NCI-H524 (cell line): ENCODE measurements at places on chromosomes 13 and 19.

DNA sequence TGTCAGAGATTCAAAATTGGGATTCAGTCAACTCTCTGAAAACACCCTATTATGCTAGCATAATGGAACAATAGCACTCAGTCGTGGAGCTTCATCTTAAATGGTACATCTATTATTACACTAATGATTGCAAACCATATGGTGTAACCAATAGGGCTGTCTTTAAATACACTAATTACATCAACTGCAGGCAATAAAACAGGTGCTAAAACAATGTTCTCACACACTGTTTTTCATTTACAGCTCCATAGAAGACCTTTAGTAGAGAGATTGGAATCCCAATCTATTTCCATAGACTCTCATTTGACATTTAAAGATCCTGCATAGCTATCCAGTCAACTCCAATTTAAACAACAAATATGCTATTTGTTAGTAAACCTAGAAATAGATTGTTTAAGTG is 1917.4 kb downstream of the OLFM4 start:
- peak; percentile 57 for DNase-seq

GRCh38 chr13:27004866-27005265 is 166.7 kb downstream of the USP12 start:
- DNase-seq: no peak

GRCh38 chr13:73542446-73542845 is 483.6 kb downstream of the KLF5 start:
- DNase-seq: no peak

DNA sequence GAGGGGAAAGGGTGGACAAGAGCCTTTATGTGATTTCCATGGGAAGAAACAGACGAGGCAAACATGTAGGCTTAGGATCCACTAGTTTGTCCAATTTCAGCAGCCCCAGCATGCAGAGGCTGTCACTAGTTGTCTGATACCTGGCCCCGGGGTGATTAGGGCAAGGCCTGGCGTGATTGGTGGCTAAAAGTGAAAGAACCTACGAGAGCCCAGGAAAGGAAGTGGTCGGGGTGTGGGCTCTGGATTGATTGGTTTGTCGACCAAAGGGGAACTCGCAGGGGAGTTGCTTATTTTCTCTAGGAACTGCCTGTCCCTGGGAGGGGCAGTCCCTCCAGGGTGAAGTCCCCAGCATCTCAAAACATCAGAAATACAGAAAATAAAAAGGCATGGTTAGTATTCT is 64.2 kb upstream of the UQCRFS1 start:
- DNase-seq: no peak

- DNase-seq: no peak
Measured at GRCh38 chr19:48907671-48908070, 7.6 kb downstream of the NUCB1 start.

- DNase-seq: no peak
Measured at GRCh38 chr19:11208561-11209471, 11.5 kb upstream of the KANK2 start.

- DNase-seq: no peak
Measured at GRCh38 chr19:8491574-8491973, 10.9 kb downstream of the PRAM1 start.

GRCh38 chr19:46852830-46853229 is 2.2 kb upstream of the AP2S1 start:
- DNase-seq: no peak

DNA sequence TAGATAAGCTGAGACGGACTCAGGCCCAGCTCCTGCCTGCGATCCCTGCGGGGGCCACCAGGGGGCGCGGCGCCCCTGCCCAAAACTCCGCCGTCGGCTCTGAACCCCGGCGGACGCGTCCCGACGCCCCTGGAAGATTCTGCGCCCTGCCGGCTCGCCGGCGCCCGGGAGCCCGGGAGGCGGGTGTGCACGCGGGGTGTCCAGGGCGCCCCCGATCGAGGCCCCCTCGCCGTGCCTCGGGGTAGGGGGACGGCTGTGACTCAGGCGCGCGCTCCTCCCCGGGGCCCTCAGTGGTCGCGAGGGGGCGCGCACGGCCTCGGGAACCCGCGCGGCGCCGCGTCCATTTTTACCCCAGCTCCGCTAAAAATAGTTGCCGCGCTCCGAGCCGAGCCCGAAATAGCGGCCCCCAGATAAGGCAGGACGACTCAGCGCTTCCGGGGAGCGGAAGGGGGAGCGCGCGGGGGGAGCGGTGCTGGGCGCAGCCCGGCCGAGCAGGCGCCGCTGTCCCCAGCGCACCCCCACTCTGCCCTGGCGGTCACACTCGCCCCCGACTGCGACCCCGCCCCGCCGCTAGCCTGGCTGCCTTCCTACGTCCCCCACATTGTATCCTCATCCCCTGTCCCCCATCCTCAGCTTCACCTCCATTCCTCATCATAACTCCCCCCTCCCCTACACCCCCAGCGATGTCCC is 16.0 kb upstream of the ERCC1 start:
- peak; percentile 38 for DNase-seq

GRCh38 chr19:23482829-23483228 is 87.6 kb upstream of the ZNF91 start:
- DNase-seq: no peak

DNA sequence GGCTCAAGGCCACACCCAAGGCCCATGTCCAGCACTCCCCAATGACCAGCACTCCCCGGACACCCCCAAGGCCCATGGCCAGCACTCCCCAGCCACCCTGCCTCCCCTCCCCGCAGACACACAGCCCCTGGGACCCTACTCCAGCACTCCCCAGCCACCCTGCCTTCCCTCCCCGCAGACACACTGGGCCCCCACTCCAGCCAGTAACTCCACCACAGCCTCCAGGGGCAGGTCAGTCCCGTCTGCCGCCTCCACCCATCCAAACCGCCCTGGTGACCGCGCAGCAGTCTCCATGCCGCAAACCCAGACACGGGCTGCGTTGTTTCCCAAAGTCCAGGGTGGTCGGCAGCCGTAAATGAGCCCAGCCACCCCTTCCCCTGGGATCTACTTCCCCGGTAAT is 70.7 kb downstream of the SPACA7 start:
- no peak for DNase-seq

- DNase-seq: peak; percentile 46
Measured at GRCh38 chr19:2150794-2151338, 500 bp downstream of the AP3D1 start.
